Fibroblast of skin of abdomen (primary cell): ENCODE measurements at places on chromosomes 7 and 10.

- DNase-seq = no peak
These were observed 75.0 kb downstream of the GPR141 start for GRCh38 chr7:37758501-37759045.

- DNase-seq = no peak
These were observed 117.0 kb downstream of the POU6F2 start for GRCh38 chr7:39094731-39095130.

GRCh38 chr7:69038915-69039314 is 559.4 kb upstream of the AUTS2 start:
- DNase-seq = no peak

DNA sequence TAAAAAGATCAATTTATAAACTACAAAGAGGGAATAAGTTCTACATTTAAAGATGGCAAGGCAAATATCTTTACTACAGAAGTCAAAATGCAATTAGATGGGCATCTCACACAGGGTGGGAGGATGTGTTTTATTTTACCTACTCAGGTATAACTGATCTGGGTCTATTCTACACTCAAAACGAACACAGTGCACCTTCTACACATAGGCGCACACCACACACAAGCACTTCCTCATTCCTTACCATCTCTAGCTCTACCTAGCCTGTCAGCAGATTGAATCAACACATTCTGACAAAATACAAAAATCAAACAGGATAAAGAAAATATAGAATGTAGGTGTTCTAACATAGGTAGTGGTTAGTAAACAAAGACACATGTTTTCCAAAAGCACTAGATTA is 64.8 kb downstream of the SGCE start:
- DNase-seq = no peak

DNA sequence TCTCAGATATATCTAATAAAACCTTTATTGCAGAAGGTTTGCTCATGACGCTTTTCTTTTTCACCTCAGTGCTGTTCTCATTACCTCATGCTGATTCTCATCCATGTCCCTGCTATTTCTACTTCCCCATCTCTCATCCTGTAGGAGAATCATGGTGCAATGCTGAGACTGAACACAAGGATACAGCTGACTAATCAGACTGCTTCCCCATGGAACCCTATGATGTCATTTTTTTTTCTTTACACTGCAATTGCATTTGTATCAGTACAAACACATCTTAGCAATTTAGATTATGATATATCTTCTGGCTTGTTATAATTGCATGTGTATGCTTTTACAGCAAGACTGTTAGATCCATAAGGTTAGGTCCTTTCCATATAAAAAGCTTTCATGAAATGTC is 93.7 kb downstream of the SEMA3A start:
- peak; percentile 40 for DNase-seq

DNA sequence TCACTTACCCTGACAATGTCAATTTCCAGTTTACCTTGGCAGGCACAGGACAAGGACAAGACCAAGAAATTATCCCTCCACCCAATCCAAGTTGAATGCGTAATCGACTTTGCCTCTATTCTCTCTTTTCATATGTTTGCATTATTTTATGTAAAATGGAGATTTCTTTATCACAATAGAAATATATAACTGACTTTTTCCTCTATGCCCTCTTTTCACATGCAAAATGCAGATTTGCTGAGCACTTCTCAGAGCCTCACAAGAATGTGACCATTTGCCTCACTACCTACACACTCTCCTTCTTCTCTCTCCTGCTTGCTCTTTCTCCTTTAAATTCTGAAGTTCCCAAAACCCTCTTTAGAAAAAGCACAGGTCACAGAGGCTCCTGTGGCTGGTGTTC is 15.1 kb downstream of the CYP3A43 start:
- DNase-seq = no peak

DNA sequence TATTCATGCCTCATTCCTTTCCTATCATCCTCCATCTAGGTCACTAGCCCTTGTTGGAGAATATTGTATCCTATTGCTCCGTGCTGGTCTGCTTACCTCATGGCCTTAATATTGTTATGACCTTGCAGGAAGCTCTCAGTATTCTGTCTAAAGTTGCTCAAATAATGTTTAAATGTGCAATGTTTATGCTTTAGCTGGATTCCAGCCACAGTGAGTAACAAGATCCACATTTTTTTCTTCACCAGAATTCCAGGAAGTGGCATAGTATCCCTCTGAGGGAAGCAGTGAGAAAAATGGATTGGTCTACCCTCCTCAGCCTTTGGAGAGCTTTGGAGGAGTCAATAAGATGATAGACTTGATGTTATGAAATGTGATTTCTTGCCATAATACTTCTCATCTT is 402.6 kb downstream of the NRG3 start:
- peak; percentile 38 for DNase-seq

DNA sequence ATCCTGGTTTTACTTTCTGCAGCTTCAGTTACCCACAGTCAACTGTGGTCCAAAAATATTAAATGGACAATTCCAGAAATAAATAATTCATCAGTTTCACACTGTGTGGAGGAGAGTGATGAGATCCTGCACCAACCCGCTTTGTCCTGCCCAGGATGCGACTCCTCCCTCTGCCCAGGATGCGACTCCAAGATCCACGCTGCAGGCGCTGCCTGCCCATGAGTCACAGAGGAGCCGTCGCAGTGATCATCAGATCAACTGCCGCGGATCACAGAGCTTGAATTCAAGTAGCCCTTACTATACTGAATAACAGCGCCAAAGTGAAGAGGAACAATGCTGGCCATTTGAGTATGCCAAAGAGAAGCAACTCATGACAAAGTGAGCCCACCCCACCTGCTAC is 61.5 kb downstream of the GRB10 start:
- DNase-seq = no peak

GRCh38 chr10:116787893-116788665 is 45.7 kb upstream of the HSPA12A start:
- peak; percentile 76 for DNase-seq

GRCh38 chr7:70545214-70545613 is 586.7 kb upstream of the GALNT17 start:
- no peak for DNase-seq

DNA sequence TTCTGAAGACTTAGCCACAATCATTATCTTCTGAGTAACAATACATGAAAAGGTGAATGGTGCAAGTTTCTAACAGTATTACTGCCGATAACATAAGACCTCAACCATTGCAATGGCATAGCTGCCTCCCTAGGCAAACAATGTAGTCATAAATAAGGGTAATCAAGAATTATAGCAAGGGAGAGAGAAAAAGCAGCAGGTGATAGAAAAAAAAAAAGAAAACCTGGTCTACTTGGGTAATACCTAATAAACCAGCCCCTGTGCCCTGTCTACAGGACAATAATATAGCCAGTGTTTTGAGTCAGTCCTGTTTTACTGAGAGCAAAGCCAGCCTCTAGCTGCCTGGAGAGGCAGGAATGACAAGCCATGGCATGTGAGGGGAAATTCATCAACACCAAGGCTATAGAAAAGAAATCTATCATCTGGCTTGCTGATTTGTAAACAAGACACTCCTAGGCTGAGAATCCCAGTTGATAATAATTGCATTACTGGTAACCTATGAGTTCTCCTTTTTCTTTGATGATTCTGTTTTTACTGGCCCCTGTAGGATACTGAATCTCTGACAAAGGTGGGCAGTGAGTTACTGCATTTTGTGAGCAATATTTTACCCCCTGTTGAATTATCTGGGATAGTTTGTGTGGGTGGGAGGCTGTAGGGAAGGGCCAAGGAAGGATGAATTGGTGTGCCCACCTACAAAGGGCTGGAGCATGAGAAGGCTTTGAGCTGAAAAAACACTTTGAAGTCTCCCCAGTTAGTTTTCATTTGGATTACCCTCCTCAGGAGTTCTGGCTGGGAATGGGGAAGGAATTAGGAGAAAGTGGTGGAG is 1.7 kb upstream of the WEE2 start:
- no peak for DNase-seq

GRCh38 chr7:31906479-31907171 is 163.6 kb downstream of the PDE1C start:
- DNase-seq = no peak

- no peak for DNase-seq
These were observed 249.5 kb downstream of the RPS24 start for GRCh38 chr10:78283069-78283682.

- DNase-seq = no peak
These were observed 18.1 kb downstream of the PSAP start for GRCh38 chr10:71832967-71833366.

DNA sequence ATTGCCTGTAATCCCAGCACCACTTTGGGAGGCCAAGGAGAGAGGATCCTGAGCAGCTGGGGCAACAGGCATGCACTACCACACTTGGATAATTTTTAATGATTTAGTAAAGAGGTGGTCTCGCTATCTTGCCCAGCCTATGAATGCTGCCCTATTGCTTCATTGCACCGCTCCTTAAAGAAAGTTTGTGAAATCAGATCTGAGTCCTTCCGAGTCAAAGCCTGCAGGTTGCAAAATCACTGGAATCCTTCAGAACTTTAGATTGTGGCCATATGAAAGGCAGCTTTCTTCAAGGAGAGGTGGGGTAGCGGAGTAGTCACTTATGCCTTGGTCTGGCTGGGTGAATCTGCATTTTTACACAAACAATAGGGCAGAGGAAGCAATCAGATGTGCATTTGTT is 166.3 kb downstream of the ARHGAP12 start:
- no peak for DNase-seq

DNA sequence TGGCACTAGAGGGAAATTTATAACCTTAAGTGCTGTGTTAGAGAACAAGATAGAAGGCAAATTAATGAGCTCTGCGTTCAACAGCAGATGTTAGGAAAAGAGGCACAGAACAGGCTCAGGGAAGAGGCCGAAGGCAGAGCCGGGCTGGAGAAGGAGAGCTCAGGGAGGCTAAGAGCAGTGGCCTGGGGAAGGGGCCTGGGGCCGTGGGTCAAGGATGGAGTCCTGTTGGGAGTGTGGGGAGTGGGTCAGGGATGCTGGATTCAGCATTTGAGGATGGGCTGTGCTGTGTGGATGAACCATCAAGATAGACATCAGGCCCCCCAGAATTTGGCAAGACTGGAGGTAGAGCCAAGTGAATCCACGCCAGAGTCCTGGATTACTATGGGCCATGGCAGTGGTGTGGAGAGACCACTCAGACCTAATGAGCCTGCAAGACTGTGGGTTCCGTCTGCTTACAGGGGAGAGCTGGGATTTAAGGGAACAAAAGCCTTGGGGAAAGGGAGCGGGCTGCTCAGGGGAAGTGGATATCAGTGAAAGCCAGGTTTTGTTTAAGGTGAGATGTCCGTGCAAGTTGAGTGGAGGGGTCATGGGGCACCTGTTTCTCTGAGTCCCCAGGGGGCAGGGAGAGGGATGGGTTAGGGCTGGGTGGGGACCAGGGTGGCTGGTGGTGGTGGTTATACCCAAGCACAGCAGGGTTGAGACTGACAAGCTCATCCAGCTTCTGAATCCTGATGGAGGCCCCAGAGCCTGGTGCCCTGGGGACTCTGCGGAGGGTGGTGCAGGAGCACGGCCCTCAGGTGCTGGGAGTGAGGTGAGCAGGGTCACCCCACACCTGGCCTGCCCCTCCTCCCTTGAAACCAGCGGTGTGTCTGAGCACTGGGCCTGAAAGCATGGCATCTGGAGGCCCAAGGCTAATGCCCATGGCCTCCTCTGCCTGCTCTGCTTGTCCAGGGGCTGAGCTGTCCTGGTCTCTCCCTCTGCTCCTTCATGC is 101.7 kb downstream of the BMS1 start:
- DNase-seq = no peak

DNA sequence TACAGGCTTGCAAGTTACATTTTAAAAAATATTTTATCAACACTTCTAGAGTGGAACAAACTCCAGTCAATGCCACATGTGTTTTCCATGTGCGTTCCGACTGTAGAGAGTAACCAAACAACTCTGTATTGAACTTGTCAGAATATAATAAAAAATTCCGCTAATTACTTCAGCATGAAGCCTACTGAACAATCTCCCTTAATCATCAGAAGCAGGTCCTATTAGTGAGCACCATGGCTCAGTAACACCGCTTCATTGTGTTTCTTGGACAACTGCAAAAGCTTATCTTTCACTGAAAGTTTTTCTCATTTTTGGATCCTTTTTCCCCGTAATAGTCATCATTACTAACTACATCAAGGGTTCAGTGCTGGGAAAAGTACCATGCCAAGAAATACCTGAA is 117.0 kb downstream of the MKX start:
- DNase-seq = peak; percentile 80

DNA sequence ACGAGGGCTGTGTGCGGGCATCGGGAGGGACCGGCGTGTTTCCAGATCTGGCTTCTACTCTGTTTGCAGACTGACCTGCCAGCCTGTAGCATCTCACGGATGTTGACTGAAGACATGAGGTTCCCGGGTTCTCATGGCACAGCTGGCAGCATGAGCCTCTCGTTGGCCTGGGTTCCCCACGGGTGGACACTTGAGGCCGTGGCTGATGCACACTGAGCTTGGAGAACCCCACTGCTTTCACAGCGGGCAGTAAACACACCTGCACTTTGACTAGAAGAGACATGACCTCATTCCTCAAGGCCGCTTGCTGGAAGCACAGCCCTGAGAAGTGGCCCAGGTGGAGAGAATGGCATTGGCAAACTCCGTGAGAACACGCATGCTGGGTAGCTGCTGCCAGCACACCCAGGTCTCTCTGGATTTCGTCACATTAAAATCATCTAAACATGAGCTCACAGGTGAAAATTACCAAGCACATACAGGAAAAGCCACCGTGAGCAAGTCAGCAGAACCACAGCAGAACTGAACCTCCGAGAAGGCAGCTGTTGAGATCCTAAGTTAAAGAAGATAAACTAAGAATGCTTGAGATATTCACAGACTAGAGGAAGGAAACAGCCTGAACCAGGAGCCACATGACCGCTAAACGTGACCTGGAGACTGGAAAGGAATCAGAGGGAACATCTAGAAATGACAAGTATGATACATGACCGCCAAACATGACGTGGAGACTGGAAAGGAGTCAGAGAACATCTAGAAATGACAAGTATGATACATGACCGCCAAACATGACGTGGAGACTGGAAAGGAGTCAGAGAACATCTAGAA is 32.5 kb downstream of the BNIP3 start:
- DNase-seq = no peak

DNA sequence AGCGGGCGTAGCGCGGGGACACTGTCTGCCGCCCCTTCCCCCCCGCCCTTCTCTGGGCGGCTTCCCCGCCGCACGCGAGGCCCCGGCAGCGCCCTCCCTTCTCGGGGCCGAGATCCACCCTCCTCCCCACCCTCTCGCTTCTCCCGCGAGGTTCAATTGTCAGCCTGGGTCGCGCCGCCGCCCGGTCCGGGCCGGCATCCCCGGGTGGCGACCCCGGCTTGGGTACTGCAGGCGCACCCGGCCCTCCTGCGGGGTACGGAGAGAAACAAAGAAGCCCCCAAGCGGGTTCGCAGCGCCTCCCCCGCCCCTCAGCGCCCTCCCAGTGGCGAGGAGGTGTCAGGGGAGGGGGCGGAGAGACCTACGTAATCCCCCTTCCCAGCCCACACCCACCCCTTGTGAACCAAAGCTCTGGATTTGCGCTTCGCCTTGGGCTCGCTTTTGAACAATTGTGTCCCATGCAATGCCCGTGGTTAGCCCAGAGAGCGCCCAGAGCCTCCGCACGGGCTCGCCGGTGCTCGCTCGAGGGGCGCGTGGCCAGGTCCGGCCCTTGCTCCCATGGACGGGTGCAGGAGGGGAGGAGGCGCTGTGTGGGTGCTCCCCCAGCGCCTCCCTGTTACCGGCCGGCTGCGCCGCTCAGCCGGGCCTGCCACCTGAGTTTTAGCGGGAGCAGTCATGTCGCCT is 634 bp downstream of the HECW1 start:
- DNase-seq = peak; percentile 84

- no peak for DNase-seq
These were observed 72.5 kb downstream of the MALSU1 start for GRCh38 chr7:23371654-23372053.

- no peak for DNase-seq
These were observed 199.7 kb upstream of the AOAH start for GRCh38 chr7:36923943-36924436.

GRCh38 chr7:111697771-111698170 is 135.5 kb upstream of the IMMP2L start:
- DNase-seq = peak; percentile 34
